ENCODE measurements at places on chromosomes 7 and 10.

- DNase-seq, result no peak
Measured at GRCh38 chr10:23818484-23818883, 379.6 kb downstream of the OTUD1 start.

DNA sequence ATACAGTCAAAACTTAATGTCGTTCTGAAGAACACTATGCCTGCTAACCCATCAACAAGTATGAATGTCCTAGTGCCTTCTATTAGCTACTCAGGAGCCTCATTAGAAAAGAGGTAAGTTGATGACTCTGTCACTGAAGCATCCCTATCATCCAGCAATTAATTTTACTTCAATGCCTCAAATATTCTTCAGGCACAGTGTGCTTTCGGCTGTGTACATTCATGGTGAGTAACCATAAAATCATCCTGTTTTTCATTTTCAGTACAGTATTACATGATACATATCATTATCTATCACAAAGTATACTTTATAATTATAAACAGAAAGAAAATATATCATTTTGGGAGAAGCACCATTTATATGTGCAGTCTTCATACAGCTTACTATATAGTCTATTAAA, 495.5 kb upstream of the ZWINT start:
- no peak for DNase-seq

- DNase-seq, result no peak
Measured at GRCh38 chr10:22986771-22987542, 59.1 kb downstream of the ARMC3 start.

- no peak for DNase-seq
Measured at GRCh38 chr10:33111488-33112051, 153.5 kb upstream of the ITGB1 start.

GRCh38 chr10:12568391-12569009, 219.2 kb downstream of the CAMK1D start:
- DNase-seq, result no peak

DNA sequence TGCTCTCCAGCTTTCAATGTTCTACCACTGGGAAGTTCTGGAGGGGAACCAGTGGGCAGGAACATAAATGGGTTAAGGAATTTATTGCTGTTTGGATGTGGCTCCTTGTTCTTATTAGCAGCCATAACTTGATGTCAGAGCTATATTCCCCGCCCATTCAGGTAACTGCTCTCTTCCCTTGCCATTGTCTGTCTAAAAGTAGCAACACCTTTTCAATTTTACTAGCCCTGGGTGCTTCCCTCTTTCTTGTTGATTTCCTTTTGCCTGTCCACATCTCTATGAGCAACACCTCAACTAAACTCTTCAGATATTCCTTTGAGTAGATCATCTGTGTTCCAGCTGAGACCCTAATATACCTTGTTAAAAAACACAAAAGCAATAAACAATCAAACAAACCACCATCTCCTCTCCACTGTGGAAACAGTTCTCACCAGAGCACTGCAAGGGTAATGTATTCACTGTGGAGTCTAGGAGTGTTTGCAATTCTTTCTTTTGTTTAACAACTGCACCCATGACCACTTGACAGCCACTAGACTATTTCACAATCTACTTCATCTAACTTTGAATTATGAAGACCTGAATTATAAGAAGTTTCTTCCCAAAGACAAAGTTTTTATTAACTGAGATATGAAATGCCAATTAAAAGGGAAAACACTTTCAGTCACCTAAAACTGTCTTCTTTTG, 436.7 kb downstream of the IPMK start:
- DNase-seq, result no peak

DNA sequence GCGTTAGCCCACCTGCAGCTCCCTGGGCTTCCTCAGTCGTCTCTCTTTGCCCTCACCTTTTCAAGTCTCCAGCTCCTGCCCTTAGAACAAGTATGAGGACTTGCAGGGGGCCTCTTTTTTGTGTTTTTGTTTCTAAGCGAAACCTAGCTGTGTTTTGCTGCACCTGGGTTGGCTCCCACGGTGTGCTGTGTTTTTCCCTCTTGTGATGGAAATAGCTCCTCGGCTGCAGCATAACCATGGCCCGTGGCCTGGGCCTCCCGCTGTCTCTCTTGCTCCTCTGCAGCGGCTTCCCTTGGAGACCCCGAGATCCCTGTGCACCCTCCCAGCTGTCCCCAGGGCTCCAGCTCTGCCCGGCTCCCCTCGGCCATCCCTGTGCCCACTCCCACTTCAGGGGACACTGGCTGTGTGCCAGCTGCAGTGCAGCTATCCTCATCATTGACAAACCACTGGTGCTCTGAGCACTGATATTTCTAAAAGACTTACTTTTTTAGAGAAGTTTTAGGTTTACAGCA, 75.6 kb upstream of the TCERG1L start:
- DNase-seq, result no peak

- DNase-seq, result no peak
Measured at GRCh38 chr10:61937631-61938351, 36.3 kb downstream of the ARID5B start.

DNA sequence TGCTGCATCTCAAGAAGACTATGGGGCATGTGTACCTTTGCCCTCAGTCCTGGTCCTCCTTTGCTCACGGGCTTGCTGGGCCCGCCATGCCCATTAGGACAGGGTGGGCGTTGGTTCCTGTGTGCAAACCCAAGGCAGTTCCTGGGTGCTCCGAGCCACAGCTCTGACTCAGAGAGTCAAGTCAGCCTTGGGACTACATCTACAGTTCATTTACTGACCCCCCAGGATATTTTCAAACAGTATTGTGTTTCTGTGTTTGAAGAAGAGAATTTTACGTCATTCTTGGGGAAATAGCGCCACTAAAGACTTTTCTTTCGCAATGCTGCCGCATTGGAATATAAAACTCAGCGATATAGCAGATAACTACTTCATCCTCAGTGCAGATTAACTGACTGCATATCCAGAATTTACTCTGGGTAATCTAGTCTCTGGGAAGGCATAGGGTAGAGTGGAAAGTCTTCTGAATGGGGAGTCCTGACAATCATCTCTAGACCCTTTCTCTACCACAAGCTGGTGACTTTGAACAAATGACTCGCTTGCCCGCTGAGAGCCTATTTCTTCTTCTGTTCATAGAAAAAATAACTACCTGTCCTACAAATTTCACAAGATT, 638.9 kb upstream of the FZD8 start:
- no peak for DNase-seq

DNA sequence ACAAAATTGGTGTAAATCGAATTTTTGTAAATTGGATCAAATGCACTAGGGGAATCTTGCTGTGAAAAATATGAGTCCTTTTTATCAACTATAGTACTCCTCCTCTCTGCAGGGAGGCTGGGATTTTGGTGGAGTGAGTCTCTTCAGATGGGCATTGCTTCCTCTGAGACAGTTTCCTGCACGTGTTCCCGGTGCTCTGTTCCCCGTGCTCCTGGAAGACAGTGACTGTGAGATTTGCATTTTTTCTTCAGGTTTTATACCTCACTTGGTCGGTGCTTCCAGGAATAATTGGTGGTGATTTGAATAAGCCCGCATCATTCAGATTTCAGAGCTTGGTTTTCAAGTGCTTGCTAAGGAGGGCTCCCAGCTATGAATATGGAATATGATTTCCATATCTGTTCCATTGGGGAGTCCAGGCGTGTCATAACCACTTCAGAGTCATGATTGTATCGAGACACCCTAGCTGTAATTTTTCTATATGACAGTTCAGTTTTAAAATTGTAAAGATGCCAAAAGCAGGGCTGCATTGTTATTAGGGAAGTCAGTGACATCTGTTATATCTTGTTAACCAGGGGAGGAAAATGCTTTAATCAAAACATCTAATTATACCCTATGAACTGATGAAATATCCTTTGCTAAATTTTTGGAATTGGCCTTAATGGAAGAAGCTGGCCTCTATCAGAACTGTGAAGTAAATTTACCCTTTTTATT, 12.3 kb downstream of the AUTS2 start:
- DNase-seq, result no peak

- DNase-seq, result no peak
Measured at GRCh38 chr7:108368466-108368865, 87.8 kb downstream of the NRCAM start.

DNA sequence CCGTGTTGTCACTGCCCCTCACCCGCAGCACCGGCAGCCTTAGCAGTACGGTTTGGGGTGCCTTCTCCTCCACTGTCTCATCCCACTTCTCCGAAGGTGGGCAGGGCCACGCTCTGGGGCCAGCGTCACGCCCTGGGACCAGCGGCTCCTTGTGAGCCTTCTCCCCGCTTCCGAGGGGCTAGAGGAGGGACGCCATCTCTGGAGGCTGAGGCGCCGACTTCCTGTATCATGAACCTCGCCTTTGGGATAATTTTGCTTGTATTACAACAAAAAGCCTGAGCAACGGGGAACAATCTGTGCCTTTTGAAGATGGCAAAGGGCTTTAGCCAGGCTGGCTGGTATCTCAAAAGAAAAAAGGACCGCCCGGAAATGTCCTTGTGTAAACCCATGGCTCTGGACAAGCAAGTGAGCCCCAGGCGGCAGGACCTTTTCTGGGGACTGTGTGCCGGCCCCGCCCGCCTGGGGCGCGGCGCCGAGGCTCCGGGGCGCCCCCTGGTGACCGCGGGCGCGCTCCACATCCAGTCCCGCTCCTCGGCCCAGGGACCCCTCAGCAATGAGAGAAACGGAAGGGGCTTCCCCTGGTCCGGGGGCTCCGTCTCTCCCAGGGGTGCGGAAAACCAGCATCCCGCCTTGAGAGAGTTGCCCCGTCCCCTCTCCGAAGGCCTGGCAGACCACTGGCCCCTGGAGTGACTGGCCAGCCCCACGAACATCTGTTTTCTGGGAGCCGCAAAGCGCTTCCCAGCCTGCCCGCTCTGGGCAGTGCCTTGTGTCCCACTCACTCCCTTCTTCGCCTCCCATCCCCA, 3.8 kb downstream of the DEPP1 start:
- peak; percentile 36 for DNase-seq

DNA sequence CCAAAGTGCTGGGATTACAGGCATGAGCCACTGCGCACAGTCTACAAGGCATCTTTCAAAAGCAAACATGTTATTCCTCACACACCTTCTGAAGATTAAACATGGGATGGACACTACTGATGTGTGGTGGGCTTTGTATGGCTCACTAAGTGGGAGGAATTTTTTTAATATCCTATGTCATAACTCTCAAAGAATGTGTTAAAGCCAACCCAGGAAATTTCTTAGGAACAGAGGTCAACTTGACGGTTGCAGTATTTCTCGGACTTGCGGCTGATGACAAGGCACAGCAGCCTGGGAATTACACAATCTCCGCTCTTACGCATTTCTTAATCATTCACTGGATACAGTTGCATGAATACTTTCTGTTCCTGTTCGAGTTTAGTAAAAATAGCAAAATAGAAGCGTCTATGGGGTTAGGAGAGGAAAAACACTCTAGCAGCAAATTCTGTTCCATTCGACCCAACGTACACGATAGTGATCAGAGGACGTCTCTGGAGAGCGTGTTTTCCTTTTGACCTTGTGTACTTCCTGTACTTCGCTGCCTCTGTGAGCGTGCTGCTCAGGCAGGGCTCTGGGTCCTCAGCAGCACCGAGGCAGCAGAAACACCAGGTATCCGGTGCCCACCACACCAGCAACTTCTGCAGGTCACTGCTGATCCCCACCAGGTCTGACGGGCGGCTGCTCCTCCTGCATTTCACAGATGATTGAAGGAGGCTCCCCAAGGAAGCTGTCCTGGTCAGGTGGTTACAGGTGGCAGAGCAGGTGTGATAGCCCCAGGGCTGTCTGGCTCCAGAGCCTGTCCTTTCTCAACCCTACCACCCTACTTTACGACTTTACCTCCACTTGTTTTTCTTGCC, 26.4 kb upstream of the SRGN start:
- DNase-seq, result no peak

DNA sequence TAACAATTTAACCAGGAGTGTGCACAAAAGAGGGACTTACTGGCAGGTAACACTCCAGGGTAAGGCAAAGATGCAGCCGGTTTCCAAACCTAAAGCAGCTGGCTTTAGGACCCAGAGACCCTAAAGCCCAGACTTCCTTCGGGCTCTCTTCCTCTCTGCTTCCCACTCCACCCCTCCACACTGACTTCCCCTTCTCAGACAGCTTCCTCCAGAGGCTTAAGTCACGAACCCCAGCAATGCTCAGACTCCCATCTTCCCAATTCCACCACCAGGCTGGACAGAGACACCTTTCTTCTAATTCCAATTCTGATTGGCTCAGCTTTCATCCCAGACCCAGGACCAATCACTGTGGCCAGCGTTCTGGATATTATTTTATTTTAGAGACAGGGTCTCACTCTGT, 24.8 kb downstream of the STYXL1 start:
- no peak for DNase-seq

- no peak for DNase-seq
Measured at GRCh38 chr7:133750287-133750686, 376.9 kb upstream of the LRGUK start.

Measured in stimulated activated CD8-positive, alpha-beta memory T cell treated with anti-CD3 and anti-CD28 coated beads, Interleukin-2, amount 100 ng/mL, for 1 hour (primary cell).